ENCODE measurements at places on chromosomes 1 and 21.

DNA sequence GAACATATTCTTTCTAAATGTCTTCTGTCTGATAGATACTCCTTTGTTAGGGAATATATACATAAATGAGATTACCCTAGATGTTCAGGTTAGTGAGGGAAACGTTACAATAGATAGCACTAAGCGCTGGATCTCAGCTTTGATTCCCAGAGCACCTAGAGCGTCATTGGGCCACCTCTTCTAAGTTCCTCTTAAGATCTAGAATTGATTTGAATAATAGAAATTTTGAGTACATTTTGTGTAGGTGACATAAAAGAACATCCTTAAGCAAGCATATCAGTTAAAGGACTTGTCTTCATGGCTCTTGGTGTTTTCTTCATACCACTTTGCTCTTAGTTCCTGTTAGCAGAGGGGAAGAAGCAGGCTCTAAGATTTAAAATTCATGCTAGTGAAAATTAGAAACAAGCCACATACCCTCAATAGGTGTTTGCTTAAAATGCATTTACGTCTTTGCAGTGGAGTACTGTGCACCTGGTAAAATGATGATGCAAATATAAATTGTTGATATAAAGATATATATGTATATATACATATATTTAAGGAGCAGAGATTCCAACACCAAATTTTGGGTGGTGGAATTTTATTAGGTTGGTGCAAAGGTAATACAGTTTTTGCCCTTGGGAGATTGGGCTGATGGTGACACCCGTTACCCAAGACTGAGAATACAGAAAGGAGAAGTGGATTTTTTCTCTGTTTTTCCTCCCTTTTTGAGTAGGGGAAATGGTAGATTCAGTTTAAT lies 47.1 kb downstream of the DYRK1A start:
- no peak for DNase-seq

DNA sequence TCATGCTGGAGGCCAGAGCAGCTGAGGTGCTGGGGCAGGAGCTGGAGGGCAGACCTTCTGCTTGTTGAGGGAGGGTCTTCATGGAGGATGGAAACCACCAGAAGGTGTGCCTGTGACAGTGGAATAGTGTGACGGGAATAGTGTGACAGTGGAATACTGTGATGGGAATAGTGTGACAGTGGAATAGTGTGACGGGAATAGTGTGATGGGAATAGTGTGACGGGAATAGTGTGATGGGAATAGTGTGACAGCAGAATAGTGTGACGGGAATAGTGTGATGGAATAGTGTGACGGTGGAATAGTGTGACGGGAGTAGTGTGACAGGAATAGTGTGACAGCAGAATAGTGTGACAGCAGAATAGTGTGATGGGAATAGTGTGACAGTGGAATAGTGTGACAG lies 325.1 kb downstream of the HHAT start:
- no peak for DNase-seq

DNA sequence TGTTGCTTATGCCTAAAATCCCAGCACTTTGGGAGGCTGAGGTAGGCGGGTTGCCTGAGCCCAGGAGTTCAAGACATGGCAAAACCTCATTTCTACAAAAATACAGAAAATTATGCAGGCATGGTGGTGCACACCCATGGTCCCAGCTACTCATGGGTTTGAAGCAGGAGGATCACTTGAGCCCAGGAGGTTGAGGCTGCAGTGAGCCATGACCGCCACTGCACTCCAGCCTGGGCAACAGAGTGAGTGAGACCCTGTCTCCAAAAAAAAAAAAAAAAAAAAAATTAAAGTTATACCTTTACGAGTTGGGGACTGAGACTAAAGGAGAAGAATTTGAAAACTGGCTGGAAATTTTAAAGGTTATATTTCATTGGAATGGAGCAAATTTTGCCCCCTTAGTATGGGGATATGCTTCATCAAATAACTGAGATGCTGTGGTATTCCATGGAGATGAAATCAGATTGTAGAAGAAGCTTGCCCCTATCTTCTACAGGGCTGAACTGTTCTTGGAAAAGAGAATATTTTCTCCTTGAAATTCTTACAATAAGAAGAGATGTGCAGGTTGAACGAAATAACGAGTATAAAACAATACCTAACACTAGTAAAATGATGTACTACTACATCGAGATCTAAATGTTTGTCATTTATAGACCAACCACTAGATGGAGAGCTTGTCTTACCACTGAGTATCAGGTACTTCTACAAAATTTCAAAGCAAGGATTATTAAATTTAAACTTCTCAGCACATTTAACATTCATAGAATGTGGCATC lies 34.9 kb upstream of the SCYL3 start:
- DNase-seq = no peak

DNA sequence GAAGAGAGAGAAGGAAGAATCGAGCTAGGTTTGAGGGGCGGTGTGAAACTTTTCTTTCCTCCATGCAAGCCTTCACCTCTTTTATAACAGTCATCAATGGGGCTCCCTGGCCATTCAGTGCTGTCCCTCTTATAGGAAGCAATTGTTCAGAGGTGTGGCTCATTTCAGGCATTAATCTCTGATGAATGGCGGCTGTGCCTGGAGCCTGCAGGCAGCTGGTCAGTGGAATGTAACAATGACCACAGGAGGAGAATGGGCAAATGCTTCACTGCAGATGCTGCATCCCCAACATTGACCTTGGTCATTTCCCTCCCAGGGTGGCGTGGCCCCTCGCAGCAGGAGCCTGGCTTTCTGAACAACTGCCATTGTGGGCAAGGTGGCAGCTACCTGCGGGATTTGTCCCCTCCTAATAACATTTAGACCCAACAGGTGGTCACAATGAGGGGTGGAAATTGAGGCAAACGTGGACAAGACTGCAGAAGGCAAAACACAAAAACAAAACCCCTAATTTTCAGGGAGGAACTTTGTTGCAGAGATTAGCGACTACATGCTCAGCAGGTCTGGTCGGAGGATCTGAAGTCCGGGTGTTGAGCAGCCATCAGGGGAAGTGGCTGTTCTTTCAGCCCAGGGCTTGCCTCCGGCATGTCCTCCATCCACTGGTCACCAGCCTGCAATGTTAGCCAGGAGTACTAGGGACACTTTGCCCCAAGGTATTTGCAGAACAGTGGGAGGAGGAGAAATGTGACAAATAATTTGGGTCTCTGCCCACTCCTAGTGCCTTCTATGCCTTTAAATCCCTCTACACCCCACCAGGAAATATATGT lies 97.3 kb upstream of the PAXBP1 start:
- no peak for DNase-seq

DNA sequence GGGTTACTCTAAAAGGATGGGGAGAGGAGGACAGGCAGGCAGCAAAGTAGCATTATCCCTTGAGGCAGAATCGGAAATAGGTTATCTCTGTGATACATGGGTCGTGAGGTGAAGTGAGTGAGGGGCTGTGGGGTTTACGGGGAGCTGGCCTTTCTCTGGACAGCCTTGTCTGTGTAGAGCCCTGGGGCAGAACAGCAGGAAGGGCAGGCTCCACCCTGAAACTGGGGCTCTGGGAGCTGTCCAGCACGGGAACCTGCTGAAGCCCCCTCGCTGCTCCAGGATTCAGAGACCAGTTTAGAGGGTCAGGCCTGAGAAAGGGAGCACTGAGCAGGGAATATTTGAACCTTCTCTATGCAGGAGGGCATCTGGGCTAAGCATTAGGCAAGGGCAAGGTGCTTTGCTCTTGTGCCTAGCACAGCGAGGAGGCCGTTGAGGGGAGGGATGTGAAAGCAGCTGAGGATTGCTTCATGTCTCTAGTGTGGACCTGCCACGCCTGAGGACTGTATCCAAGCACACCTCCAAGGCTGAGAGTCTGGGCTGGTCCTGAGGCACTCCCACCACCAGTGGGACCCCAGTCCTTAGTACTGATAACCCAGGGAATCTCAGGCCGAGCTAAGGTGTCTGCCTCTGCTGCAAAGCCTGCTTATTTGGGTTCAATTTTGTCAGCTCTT lies 55.8 kb downstream of the NAV1 start:
- no peak for DNase-seq

GRCh38 chr1:181101581-181102226 lies 13.2 kb downstream of the IER5 start:
- no peak for DNase-seq

GRCh38 chr1:233668146-233668724 lies 54.3 kb downstream of the KCNK1 start:
- DNase-seq = no peak

DNA sequence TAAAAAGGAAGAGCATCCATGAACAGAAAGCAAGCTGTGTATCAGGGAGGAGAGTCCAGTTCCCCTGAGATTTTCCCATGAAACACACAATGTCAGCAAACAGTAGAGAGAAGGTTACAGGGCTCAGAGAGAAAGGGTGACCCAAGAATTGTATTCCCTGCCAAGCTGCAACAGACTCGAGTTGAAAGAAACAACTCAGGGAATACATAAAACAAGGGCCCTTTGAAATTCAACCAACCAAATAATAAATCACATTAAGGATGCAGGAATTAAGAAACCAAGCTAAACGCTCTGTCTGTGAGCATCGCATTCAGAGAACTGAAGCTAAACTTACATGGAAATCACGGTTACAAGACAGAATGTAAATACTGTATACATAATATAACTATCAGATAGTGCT lies 20.2 kb downstream of the S100A16 start:
- DNase-seq = no peak

- DNase-seq = no peak
Measured at GRCh38 chr1:30877205-30877912, 31.2 kb downstream of the SDC3 start.

DNA sequence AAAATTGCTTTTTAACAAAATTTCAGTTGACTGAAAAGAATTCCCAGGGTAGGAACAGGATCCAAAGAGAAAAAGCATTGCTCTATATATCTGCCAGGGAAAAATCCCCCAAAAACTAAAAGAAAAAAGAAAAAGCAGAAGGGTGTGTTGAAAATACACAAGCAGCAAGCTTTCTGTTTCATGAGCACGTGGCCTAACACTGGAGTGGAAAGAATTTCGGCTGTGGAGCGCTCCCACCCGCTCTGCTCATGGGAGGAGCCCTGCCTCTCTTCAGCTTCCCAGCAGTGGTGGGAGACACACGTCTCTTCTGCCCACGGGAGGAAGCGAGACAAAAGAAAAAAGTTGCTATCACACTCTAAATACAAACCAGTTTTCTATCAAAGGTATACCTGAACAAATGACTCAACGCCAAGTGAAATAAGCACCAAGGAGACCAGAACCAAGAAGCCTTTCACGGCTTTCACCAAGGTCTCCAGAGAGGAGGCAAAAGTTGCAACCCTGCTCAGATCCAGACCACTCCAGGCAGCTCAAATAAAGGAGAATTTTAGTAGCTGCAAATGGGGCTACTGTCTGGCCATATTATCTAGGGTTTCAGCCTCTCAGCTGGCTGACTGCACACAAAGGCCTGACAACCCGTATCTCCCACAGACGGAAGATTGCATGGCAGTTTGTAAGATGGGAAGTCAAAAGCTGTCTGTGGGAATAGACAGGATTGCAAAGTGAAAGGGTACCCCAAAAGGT lies 29.5 kb upstream of the ZNF496 start:
- no peak for DNase-seq

DNA sequence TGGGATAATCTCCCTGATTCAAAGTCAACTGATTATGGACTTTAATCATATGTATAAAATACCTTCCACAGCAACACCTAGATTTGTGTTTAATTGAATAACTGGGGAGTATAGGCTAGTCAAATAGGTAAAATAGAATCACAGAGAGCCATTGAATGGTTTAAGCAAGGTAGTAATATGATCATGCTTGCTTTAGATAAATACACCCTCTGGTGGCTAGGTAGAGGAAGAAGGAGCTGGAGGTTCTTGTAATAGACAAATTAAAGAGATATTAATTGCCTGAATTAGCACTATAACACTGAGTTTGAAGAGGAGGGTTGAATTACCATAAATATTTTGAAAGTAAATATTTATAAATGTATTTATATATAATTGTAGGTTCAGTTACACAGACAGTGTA lies 40.3 kb downstream of the DIRAS3 start:
- no peak for DNase-seq

- DNase-seq = no peak
Measured at GRCh38 chr1:159938211-159938852, 7.1 kb downstream of the IGSF9 start.

DNA sequence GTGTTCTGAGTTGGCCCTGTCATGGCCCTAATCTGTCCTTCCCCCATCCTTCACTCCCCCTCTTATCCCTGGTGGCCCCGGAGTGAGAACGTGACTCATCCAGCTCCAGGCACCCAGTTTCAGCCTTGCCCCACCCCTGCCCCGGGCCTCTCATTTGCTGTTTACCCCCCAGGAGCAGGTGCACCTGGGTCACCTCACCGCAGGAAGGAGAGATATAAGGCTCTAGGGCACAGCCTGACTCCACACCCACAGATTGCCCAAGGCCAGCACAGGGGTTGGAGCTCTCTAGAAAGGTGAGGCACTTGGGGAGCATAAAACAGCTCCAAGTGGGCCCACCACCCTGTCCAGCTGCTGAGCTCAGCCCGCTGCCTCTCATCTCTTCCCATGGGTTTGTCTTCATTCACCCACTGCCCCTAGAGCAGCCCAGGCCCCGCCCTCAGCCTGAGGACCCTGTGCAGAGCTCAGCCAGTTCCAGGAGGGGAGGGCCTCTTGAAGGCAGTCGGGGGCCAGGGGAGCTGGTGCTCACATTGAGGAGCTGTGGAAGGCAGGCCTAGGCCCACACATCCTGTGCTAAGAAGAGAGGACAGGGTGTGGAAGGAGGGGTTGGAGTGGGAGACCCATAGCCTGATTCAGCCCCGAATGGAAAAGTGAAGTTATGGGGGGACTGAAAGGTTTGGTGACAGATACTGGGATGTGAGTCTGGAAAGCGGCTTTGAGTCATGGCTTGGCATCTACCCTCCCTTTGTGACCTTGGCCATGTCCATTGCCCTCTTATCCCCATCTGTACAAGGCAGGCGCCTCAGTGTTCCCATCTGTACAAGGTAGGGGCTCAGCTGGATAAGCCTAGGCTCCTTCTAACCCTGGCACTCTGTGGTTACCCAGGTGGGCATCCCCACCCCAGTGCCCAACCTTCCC lies 16.1 kb upstream of the GPR37L1 start:
- DNase-seq = no peak

- DNase-seq = no peak
Measured at GRCh38 chr1:56777972-56778371, 41.2 kb downstream of the FYB2 start.

- no peak for DNase-seq
Measured at GRCh38 chr1:7482077-7482476, 289.0 kb upstream of the VAMP3 start.

- no peak for DNase-seq
Measured at GRCh38 chr1:180188091-180188506, 33.4 kb downstream of the QSOX1 start.

- DNase-seq = no peak
Measured at GRCh38 chr21:38308532-38309119, 51.8 kb downstream of the KCNJ15 start.

DNA sequence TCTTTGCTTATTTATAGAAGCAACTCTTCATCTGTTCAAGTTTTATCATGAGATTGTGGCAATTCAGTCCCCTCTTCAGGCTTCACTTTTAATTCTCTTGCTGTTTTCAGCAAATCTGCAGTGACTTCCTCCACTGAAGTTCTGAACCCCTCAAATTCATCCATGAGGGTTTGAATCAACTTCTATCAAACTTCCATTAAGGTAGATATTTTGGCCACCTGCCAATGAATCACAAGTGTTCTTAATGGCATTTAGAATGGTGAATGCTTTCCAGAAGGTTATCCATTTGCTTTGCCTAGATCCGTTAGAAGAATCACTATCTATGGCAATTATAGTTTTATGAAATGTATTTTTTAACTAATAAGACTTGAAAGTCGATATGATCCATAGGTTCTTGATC lies 946.7 kb upstream of the B3GALT2 start:
- DNase-seq = no peak

Data from stimulated activated CD8-positive, alpha-beta memory T cell treated with anti-CD3 and anti-CD28 coated beads, Interleukin-7, amount 100 ng/mL, for 24 hours (primary cell).